H9 (cell line): ENCODE measurements at places on chromosomes 3 and 15. TPM values are rescaled to one million over a fixed set of nuclear protein-coding genes. Genes with fewer than 3 reads are reported as not detected.
A peak's percentile ranks its signal among the peaks of the same experiment; 100 is the strongest.

DNA sequence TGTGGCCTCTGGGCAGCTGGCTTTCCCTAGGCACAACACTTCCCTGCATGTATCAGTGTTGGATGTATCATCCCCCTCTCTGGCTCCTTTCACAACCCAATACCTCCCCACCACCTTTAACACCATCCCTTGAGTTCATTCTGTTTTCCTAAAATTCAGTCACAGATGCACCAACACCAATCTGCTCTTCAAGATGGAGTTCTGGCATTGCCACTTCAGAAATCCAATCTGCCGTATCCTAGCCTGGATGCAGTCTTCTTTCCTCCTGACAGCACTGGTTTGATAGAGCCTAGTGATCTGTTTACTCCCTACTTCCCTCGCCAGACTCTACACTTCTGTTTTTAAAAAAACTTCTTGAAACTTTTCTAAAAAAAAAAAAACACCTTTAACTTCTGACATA, 21.7 kb downstream of the PXYLP1 start:
- H3K36me3 ChIP-seq: no peaks in the 10 kb centered on the region
- DNase-seq: no peak
- H3K4me3 ChIP-seq: no peak overlapping the region
- no peaks in the 10 kb centered on the region; the same call in 1 of the 2 replicates for H3K4me1 ChIP-seq
- no peak overlapping the region for H3K27ac ChIP-seq

DNA sequence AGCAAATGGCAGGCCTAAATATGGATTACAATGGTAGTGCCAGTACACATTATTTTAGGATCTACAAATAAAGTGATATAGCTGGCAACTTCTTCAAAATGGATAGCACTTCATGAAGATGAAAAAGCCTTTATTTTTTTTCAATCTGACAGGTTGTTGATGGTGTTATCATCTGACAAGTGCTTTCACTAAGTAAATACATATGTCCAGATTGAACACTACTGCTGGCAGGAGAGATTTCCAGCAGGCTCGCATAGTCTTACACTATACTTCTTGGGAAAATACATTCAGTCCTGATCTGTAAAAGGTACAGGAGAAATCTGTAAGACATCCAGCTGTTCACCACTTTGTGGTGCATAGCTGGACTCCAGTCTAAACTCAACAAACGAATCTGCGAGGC, 50.9 kb upstream of the ALCAM start:
- H3K4me3 ChIP-seq: no peak overlapping the region
- H3K27me3 ChIP-seq: no peaks in the 10 kb centered on the region
- H3K27ac ChIP-seq: no peak overlapping the region
- DNase-seq: no peak
- H3K4me1 ChIP-seq: no peaks in the 10 kb centered on the region
- H3K36me3 ChIP-seq: peaks cover 3% of the 10 kb centered on the region; the same call in 1 of the 3 replicates

GRCh38 chr15:61227950-61228936, 859 bp downstream of the RORA start:
- no peak overlapping the region for H3K27ac ChIP-seq
- H3K4me1 ChIP-seq: peaks cover 4% of the 10 kb centered on the region; the same call in 1 of the 2 replicates
- H3K36me3 ChIP-seq: no peaks in the 10 kb centered on the region

GRCh38 chr3:171379281-171379680, 80.9 kb downstream of the TNIK start:
- H3K27ac ChIP-seq: no peak overlapping the region
- no peaks in the 10 kb centered on the region for H3K27me3 ChIP-seq
- DNase-seq: no peak
- no peak overlapping the region for H3K4me3 ChIP-seq

DNA sequence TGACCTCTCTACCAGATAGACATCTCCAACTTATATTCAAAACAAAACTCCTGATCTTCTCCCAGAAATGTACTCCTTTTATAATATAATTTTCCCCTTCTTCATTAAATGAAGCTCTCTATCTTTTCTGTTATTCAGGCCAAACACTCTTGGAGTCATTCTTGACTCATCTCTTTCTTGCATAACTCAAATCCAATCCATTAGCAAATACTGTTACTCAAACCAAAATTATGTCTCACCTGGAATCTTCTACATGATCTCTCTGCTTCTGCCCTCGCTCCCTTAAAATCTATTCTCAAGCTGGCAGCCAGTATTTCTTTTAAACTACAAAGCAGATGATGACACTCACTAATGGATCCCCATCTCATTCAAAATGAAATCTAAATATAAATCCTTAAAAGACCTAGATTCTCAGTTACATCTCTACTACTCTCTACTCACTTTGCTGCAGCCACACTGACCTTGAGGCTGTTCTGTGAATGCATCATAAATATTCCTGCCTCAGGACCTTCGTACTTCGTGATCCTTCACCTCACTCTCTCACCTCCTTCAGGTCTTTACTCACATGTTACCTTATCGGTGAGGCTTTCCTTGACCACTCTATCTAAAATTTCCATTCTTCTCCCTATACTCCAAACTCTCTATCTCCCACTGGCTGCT, 160.9 kb downstream of the TBC1D5 start:
- DNase-seq: no peak
- no peak overlapping the region for H3K27ac ChIP-seq
- H3K4me3 ChIP-seq: no peak overlapping the region
- no peaks in the 10 kb centered on the region for H3K36me3 ChIP-seq
- no peaks in the 10 kb centered on the region for H3K4me1 ChIP-seq

GRCh38 chr3:171348121-171348520, 112.1 kb downstream of the TNIK start:
- H3K4me1 ChIP-seq: peaks cover 6% of the 10 kb centered on the region; the same call in 1 of the 2 replicates
- H3K4me3 ChIP-seq: no peak overlapping the region
- H3K36me3 ChIP-seq: no peaks in the 10 kb centered on the region
- H3K27ac ChIP-seq: no peak overlapping the region
- H3K27me3 ChIP-seq: no peaks in the 10 kb centered on the region
- DNase-seq: no peak

- no peak overlapping the region for H3K4me3 ChIP-seq
- no peak for DNase-seq
- H3K36me3 ChIP-seq: no peaks in the 10 kb centered on the region
- H3K4me1 ChIP-seq: peaks cover 3% of the 10 kb centered on the region; the same call in 1 of the 2 replicates
- no peaks in the 10 kb centered on the region for H3K27me3 ChIP-seq
Measured at GRCh38 chr3:108388136-108389132, 92.1 kb downstream of the HHLA2 start.

DNA sequence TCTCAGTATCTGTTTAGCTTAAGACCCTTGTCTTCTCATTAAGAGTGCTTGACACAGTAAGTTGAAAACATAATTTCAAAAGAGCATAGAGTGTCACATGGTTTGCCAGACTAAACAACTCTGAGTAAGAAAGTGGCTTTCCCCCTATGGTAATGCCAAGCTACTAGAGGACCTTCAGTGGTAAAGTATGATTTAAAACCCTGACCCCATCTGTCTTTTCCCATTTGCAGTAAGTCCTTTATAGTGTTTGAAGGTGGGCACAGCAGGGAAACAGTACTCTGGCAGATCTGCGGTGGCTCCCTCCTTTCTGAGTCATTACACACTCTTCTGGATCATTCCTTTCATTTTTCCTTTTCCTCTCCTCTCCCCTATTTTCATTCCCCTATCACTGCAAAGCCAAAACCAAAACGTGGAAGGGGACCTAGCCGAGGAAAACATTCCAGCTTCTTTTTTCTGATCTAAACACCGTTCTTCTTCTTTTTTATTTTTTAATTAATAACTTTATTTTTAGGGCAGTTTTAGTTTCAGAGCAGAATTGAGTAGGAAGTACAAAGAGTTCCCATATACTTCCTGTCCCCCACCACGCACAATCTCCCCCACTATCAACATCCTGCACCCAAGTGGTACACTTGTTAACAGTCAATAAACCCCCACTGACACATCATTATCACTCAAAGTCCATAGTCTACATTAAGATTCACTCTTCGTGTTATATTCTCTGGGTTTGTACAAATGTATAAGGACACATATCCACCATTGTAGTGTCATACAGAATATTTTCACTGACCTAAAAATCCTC, 74.7 kb downstream of the PPARG start:
- no peak for DNase-seq
- no peaks in the 10 kb centered on the region for H3K27me3 ChIP-seq
- no peak overlapping the region for H3K4me3 ChIP-seq

- no peaks in the 10 kb centered on the region; the same call in 2 of the 3 replicates for H3K36me3 ChIP-seq
- peaks cover 8% of the 10 kb centered on the region; the same call in 1 of the 2 replicates for H3K4me1 ChIP-seq
- no peak overlapping the region for H3K27ac ChIP-seq
- no peak overlapping the region for H3K4me3 ChIP-seq
- no peak for DNase-seq
- no peaks in the 10 kb centered on the region for H3K27me3 ChIP-seq
Measured at GRCh38 chr15:51223771-51224229, 114.6 kb downstream of the CYP19A1 start.

GRCh38 chr3:126522363-126522788, 1.6 kb upstream of the CHST13 start:
- H3K27ac ChIP-seq: no peak overlapping the region
- no peaks in the 10 kb centered on the region; the same call in 1 of the 2 replicates for H3K27me3 ChIP-seq
- peak; percentile 76 for DNase-seq
- no peaks in the 10 kb centered on the region for H3K4me1 ChIP-seq
- no peak overlapping the region for H3K4me3 ChIP-seq

- H3K36me3 ChIP-seq: no peaks in the 10 kb centered on the region
- DNase-seq: no peak
- H3K4me1 ChIP-seq: 0 out of 2 replicates have a peak, but pooled peaks cover 2% of the 10 kb centered on the region
- no peak overlapping the region for H3K4me3 ChIP-seq
Measured at GRCh38 chr3:154175041-154175440, 53.9 kb downstream of the ARHGEF26 start.

- no peaks in the 10 kb centered on the region for H3K27me3 ChIP-seq
- no peak overlapping the region for H3K27ac ChIP-seq
- no peak overlapping the region for H3K4me3 ChIP-seq
- H3K4me1 ChIP-seq: no peaks in the 10 kb centered on the region
- no peaks in the 10 kb centered on the region for H3K36me3 ChIP-seq
Measured at GRCh38 chr3:106371221-106371970, 502.6 kb upstream of the CBLB start.

DNA sequence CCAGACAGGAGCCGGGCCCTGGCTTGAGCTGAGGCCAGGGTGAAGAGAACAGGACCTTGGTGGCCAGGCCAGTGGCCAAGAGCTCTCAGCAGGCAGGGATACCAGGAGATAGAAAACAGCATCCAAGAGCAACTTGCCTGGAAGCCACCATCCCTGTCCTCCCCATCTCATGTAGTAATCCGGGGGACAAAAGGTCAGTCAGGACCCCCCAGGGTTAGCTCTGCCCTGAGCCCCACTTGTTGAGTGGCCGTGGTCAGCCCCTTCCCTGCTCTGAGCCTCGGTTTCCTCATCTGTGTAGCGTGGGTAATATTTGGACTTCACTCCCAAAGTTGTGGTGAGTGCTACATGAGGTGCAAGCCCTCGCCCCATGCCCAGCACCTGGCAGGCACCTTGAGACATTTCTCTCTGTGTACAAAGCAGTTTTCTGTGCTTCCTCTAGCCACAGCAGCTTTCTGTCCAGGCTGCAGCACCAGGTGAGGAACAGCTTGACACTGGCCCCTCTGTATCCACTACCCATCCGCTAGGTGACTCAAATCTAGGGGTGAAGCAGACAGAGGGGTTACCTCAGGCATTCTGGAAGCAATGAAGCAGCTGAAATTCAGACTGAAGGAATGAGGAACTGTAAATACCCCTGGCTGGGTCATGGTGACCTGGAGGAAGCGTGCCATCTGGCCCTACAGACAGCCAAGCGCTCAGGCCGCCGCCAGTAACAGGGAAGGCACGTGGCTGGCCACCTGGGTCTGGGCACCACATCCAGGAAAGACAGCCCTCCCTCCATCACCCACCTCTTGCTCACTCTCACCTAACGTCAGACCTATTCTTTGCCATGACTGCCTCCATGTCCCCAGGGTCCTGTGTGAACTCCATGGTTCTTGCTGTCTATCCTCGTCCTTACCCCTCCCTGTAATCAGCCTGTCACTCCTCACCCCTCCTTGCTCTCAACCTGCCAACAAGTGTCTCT, 6.7 kb downstream of the CISH start:
- H3K4me1 ChIP-seq: no peaks in the 10 kb centered on the region
- H3K36me3 ChIP-seq: peaks cover 1% of the 10 kb centered on the region; the same call in 1 of the 3 replicates
- H3K27ac ChIP-seq: no peak overlapping the region
- H3K27me3 ChIP-seq: no peaks in the 10 kb centered on the region

DNA sequence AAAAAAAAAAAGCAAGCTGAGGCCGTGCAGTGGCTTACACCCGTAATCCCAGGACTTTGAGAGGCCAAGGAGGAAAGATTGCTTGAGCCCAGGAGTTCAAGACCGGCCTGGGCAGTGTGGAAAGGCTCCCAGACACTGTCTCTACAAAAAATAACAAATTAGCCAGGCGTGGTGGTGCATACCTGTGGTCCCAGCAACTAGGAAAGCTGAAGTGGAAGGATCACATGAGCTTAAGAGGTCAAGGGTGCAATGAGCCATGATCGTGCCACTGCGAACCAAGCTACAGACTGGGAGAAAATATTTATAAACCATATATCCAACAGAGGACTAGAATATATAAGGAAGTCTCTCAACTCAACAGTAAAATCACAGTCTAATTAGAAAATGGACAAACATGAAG, 10.0 kb downstream of the KLHDC8B start:
- H3K27ac ChIP-seq: no peak overlapping the region
- H3K4me3 ChIP-seq: no peak overlapping the region
- H3K27me3 ChIP-seq: no peaks in the 10 kb centered on the region
- no peak for DNase-seq

DNA sequence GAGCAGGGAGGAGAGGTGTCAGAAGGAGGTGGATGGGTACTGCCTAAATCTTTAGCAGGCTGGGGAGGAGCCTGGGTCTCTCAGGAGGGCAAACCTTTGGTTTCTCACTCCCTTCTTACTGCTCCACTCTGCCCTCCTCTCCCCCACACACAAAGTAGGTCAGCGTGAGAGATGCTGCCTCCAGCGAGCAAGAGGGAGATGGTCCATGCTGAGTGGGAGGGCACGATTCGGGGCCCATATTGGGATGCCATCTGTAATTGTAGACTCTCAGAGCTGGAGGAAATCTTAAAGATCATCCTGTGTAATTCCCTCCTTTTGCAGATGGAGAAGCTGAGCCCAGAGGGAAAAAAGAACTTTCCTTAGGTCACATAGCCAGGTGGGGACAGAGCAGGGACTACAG, 34.2 kb upstream of the SYN2 start:
- H3K36me3 ChIP-seq: no peaks in the 10 kb centered on the region
- peaks cover 2% of the 10 kb centered on the region; the same call in 1 of the 2 replicates for H3K4me1 ChIP-seq
- DNase-seq: no peak

DNA sequence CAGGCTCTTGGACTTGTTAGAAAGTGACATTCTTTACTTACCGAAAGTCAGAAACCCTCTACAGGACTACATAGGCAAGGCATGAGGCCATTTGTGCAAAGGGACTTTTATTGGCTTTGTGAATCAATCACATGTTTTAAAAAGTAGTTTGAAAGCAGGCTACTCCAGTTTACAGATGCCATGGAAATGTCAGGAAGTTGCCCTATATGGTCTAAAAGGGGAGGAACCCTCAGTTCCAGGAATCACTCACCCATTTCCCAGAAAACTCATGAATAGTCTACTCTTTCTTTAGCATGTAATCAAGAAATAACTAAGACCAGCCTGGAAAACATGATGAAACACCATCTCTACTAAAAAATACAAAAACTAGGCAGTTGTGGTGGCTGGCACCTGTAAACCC, 51.0 kb upstream of the MKRN3 start:
- H3K4me1 ChIP-seq: no peaks in the 10 kb centered on the region
- no peaks in the 10 kb centered on the region for H3K27me3 ChIP-seq
- H3K36me3 ChIP-seq: peaks cover 15% of the 10 kb centered on the region
- no peak overlapping the region for H3K27ac ChIP-seq

The SYNPR gene
- total RNA-seq: 0.17 and 0.64 TPM in 2 replicates

The SPATA12 gene
- 0.11 and 0.22 TPM in 2 replicates for total RNA-seq

The TF gene
- total RNA-seq: 0.09 and 0.18 TPM in 2 replicates

The CALML4 gene
- 8.2 and 11.8 TPM in 2 replicates for total RNA-seq

The EBLN2 gene
- 4.4 and 6.1 TPM in 2 replicates for total RNA-seq

The VIPR1 gene
- 6.3 and 6.5 TPM in 2 replicates for total RNA-seq

The AKAP13 gene
- 41.7 and 47.3 TPM in 2 replicates for total RNA-seq

The RYR3 gene
- total RNA-seq: 0.85 and 1.9 TPM in 2 replicates

The ERC2 gene
- total RNA-seq: 15.4 and 15.5 TPM in 2 replicates

The PLCD1 gene
- total RNA-seq: 27.1 and 36.9 TPM in 2 replicates
